ENCODE measurements at places on chromosomes 6 and 20.

GRCh38 chr20:63187338-63188158 is 28.4 kb downstream of the YTHDF1 start:
- DNase-seq: no peak

DNA sequence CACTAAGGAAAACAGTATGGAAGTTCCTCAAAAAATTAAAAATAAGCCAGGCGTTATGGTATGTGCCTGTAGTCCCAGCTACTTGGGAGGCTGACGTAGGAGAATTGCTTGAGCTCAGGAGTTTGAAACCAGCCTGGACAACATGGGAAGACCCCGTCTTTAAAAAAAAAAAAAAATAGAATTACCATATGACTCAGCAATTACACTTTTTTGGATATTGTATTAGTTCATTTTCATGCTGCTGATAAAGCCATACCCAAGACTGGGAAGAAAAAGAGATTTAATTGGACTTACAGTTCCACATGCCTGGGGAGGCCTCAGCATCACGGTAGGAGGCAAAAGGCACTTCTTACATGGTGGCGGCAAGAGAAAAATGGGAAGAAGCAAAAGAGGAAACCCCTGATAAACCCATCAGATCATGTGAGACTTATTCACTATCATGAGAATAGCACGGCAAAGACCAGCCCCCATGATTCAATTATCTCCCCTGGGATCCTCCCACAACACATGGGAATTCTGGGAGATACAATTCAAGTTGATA is 10.8 kb upstream of the SMIM29 start:
- DNase-seq: no peak

DNA sequence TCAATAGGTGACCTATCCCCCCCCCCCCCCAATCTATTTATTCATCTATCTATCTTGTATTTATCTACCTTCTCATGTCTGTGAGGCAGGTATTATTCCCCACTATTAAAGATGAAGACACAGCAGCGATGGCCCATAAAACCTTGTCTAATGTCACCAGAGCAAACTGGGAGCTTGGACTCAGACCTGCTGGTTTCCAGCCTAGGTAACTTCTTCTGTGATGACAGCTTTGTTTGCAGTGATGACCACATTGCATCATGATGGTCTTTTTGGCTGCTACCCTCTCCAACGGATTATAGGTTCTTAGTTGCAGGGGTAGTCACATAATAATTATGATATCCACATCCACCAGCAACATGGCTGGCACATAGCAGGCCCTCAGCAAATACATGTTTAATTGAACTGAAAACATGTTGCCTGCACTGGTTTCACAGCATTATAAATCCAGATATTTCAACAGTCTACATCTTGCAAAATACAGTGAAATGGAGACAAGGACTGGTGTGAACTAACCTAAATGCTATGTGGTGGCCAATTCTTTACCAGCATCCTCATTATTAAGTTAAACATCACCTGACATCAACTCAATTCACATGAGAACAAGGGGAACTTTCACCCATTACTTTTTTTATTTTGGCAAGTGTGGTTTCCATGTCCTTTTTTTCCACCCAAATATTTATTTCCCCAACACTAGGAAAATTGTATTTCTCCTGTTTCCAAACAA is 712.5 kb upstream of the NRSN1 start:
- peak; percentile 29 for DNase-seq

DNA sequence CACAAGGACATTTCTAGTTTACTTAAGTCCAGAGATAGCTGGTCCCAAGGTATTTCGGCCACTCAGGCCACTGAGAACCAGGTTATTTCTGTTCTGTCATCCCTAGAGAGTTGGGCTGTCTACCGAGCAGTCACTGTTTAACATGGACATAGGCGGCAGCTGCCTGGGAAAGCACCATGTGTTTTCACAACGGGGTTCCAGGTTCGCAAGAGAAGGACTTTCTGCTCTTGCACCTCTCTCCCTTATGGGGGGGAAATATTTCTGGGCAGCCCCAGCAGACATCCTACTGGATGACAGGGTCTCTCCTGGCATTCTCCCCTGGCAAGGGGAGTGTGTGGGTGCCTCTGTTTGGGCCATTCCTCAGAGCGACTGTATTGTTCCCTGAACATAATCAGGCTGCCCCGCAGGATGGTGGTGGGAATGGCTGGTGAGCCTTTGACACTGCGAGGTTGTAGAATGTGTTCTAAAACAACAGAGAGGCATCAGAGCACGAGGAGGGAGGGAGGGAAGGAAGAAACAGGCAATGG is 64.4 kb upstream of the DUSP22 start:
- DNase-seq: peak; percentile 13

- peak; percentile 86 for DNase-seq
Measured at GRCh38 chr6:52881996-52882841, 27.3 kb downstream of the GSTA3 start.

DNA sequence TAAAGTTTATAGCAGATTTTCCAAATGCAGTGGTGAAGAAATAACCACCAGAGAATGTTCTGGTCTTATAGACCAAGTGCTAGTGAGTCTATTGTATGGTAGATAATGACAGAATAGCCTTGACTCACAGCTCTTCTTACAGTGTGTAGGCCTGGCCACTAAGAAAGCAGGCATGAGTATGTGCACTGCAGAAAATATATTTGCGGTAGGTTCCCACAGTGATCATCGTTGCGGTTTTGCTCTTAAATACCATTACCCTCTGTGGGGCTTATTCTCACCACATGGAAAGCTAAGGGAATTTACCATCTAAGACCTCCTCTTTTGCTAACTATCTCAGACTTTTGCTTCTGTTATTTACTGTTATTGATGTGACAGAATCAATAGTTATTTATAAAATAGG is 212.3 kb upstream of the SYNDIG1 start:
- DNase-seq: no peak
